WTC11 (cell line): ENCODE measurements at places on chromosomes 5 and 9.

DNA sequence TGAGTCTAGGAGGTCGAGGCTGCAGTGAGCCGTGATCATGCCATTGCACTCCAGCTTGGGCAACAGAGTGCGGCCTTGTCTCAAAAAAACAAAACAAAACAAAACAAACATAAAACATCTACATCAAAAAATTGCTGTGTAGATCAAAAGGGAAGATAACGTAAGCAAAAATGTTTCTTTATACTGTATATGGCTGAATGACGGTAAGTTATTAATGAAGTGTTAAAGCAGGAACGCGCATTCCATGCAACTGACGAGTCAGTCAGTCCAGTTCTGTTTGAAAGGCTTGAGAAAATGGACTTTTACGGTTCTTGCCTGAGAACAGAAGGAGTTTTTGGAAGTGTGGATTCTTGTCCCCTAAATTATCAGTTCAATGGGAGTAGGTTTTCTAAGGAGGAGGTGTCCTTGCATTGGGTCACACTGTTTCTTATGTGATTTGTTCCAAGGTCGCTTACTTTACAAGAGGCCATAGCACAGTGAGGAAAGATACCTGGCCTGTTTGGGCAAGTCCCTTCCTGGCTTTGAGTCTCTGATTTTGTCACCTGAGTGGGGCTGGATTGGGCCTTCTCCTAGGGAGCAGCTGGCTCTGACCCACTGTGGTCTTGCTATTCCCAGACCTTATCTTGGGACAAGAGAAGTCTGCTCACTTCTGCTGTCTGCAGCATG, 6.6 kb upstream of the PTGS1 start:
- H3K27me3 ChIP-seq = peaks cover 17% of the 10 kb centered on the region
- no peaks in the 10 kb centered on the region for H3K36me3 ChIP-seq
- no peak for DNase-seq
- no peak overlapping the region for H3K27ac ChIP-seq
- no peak overlapping the region for H3K4me3 ChIP-seq

DNA sequence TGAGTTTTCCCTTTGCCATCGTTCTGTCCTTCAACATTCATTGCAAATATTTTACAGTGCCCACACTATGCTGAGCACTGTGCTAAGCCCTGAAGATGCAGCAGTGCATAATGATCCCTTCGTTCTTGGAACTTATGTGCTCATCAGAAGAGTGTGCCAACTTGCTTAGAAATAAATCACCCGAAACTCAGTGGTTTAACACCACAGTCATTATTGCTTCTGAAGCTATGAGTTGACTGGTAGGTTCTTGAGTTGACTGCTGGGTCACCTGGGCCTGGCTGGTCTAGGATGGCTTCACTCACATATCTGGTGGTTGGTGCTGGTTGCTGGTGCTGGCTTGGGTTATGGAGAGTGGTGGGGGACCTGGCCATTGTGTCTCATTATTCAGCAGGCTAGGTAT, 20.9 kb downstream of the PCSK5 start:
- H3K4me1 ChIP-seq = peaks cover 62% of the 10 kb centered on the region
- H3K36me3 ChIP-seq = 0 out of 2 replicates have a peak, but pooled peaks cover 3% of the 10 kb centered on the region
- H3K4me3 ChIP-seq = no peak overlapping the region
- H3K27me3 ChIP-seq = no peaks in the 10 kb centered on the region
- no peak for DNase-seq

DNA sequence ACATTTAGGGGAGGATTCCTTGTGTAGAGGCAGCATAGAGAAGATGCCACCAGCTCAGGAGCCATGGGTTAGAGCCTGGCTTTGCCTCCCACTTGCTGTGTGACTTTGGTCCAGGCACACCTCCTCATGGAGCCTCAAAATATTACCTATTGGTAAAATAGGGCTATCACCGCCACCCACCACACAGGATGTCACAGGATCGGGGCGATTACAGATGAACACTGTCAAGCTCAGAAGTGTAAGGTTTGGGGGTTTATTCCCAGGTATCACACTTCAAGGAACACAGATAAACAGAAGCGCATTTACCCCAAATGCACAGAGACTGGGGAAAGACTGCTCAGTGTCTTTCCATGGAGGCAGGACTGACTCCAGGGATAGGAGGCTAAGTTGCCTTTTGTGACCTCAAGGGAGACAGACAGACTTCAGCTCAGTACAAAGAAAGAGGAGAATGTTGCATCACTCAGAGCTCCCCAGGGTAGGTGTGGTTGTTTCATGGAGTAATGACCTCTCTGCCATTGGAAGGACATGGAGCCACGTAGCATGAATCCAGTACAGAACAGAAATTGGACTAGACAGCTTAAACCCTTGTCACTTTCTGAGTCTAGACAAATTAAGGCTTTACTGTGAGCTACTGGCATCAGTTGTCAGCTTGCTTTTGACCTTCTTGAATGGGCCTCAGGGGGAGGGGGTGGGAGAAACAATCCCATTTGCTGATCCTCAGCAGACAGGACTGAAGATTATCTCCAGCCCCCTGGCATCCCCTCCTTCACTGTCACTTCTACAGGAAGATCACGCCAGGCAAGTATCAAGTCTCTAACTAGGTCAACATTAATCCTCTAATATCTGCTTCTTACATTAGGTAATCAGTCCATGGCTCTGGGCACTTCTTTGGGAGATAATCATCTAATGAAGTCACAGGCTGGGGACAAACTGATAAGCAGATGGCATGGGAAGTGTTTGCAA, 6.5 kb downstream of the TRAF1 start:
- H3K4me1 ChIP-seq = peaks cover 41% of the 10 kb centered on the region
- H3K4me3 ChIP-seq = no peak overlapping the region
- H3K27ac ChIP-seq = no peak overlapping the region; the same call in 1 of the 2 replicates
- peaks cover 5% of the 10 kb centered on the region for H3K36me3 ChIP-seq
- H3K27me3 ChIP-seq = no peaks in the 10 kb centered on the region; the same call in 1 of the 2 replicates

GRCh38 chr5:126301056-126301455, 122.2 kb upstream of the GRAMD2B start:
- no peaks in the 10 kb centered on the region; the same call in 1 of the 2 replicates for H3K27me3 ChIP-seq
- H3K4me3 ChIP-seq = no peak overlapping the region
- H3K4me1 ChIP-seq = no peaks in the 10 kb centered on the region
- no peak overlapping the region for H3K27ac ChIP-seq

DNA sequence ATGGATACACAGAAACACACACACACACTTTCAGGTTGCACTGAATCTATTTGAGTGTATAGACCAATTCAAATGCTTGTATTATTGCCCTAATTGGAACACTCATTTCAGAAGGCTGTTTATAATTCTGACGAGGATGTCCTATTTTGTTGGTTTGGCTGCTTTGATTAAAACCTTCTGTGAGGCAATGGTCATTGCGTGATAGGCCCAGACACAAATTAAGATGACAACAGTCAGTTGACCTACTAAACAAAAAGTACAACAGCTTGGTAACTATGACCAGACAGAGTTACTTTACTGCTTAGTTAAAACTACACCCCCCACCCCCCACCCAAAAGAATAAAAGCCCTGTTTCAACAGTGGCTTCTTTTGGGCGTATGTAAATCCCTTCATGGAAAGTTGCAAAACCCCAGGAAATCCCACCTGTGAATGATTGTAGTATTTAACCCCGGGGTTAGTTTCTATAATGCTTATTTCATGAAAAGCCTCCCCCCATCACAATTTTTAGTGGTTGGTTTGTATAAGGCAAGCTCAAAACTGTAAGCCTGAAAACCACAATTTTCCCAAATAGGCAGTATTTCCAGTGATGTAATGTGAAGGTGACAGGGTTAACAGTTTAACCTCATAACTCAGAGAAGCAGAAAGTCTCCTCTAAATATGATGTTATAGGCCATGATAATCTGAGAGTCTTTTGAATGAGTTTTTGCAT, 340.8 kb downstream of the FGF10 start:
- peaks cover 13% of the 10 kb centered on the region for H3K36me3 ChIP-seq
- H3K27me3 ChIP-seq = no peaks in the 10 kb centered on the region
- H3K4me3 ChIP-seq = no peak overlapping the region
